Uterus (tissue), 4 donors: ENCODE measurements at places on chromosomes 2 and 18. TPM values are rescaled to one million over a fixed set of nuclear protein-coding genes. Genes with fewer than 3 reads are reported as not detected.

Gene KLHL30
- total RNA-seq, result 3.3 TPM

Gene NPPC
- not detected for total RNA-seq

Gene DHRS9
- total RNA-seq, result not detected

DNA sequence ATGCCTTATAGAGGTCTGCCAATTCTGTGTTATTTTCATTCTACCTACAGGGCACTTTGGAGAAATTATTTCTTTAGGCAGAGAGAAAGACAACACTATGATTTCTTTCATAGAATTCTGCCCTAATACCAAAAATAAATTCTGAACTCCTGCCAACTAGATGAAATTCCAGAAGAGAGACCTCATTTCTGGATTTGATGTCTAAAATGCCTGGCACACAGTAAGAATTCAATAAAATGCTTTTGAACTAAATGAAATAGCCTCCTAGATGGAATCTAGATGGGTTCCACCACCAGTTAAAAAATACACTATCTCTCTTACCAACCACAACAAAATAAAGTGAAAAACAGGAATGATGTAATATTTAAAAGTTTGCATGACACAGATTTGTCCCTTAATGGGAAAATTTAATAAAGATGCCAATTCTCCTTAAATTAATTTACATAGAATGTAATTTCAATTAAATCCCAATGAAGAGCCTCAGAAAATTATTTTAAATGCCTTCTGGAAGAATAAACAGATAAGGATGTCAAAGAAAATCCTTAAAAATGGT, 75.0 kb downstream of the OSBPL1A start:
- H3K27ac ChIP-seq, result no peak overlapping the region
- DNase-seq, result no peak
- H3K4me3 ChIP-seq, result no peak overlapping the region
- H3K36me3 ChIP-seq, result no peaks in the 10 kb centered on the region
- no peaks in the 10 kb centered on the region for H3K27me3 ChIP-seq
- H3K4me1 ChIP-seq, result peaks cover 4% of the 10 kb centered on the region

DNA sequence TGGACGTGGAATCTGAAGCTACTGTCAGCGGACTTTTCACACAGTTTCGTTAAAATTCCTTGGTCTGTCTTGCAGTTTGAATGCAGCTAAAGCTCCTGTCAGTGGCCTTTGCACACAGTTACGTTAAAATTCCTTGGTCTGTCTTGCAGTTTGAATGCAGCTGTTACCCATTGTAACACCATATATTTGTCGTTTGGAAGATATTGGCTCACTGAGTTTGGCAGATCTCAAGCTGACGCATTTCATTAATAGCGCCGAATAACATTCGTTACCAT, 1.0 kb downstream of the LIMS1 start:
- DNase-seq, result no peak
- H3K27me3 ChIP-seq, result no peaks in the 10 kb centered on the region
- no peaks in the 10 kb centered on the region for H3K36me3 ChIP-seq
- peak overlapping the region; percentile 81 for H3K4me3 ChIP-seq

DNA sequence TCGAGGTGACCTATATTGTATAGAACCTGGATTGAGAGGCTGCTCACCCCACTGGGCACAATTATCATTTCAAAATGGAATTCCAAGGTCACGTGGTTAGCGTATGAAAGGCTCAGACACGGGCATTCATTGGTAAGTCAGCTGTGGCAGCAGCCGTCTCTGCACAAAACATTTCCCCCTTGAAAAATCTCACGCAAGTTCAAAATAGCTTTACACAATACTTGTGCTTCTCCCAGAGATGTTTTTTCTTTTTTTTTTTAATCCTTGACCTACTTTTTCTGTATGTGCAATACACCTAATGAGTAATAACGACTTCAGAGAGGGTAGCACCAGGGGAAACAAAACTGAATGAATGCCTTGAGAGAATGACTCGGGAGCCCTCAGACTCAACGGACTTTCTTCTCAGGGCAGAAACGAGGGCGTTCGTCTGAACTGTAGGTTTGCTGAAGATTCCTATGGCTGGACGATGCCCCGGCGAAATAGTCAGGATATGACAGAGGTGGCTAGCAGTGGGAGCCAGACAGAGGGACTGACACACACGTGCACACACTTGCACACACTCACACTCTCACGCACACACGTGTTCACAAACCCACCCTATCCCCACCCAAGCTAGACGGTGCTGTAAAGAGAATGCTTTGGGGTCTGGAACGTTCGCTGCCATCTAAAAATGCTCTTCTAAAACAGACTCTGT, 77.8 kb downstream of the PDCL3 start:
- no peak overlapping the region for H3K4me3 ChIP-seq
- H3K27ac ChIP-seq, result no peak overlapping the region
- no peaks in the 10 kb centered on the region for H3K36me3 ChIP-seq
- H3K4me1 ChIP-seq, result no peaks in the 10 kb centered on the region
- no peaks in the 10 kb centered on the region for H3K27me3 ChIP-seq
- no peak for DNase-seq

GRCh38 chr2:96344011-96344410, 8.4 kb downstream of the NCAPH start:
- no peak overlapping the region for H3K27ac ChIP-seq
- no peaks in the 10 kb centered on the region for H3K27me3 ChIP-seq

GRCh38 chr2:134395779-134396178, 141.9 kb downstream of the MGAT5 start:
- H3K27ac ChIP-seq, result no peak overlapping the region
- no peaks in the 10 kb centered on the region for H3K36me3 ChIP-seq
- no peak for DNase-seq
- no peak overlapping the region for H3K4me3 ChIP-seq

DNA sequence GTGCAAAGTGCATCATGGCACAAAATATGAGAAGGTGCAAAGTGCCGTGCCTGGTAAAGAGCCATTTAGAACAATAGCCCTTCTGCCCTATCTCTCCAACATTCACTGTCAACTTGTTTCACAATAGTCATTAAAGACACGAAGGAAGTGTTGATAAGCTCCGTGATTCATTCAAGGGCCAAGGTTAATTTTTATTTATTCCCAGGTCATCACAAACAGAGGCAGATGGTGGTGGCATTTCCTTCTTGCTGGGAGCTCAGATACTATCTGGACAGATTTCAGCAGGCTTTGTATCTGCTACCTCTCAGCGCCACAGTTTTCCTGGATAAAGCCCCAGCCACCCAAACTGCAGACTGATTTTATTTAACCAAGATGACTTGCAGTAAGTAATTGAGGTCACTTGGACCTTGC, 309.3 kb downstream of the ZNF521 start:
- no peaks in the 10 kb centered on the region for H3K36me3 ChIP-seq
- H3K27me3 ChIP-seq, result no peaks in the 10 kb centered on the region
- H3K27ac ChIP-seq, result no peak overlapping the region
- no peaks in the 10 kb centered on the region for H3K4me1 ChIP-seq

DNA sequence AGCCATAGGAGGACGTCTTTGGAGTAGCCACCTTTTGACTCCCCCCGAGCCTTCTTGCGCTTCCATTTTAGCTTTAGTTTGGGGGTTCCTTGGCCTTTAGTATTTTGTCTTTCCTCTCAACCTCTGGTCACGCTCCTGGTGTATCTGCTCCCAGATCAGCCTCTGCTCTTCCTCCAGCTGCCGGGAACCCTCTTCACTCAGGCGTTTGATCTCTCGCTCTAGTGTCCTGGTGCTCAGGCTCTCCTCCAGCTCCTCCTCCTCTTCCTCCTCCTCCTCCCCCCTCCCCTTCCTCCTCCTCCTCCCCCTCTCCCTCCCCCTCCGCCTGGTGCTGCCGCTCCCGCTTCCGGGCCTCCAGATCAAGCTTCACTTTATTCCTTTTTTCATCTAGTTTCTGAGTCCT, 1082.3 kb upstream of the TMEFF2 start:
- H3K27me3 ChIP-seq, result no peaks in the 10 kb centered on the region
- H3K36me3 ChIP-seq, result no peaks in the 10 kb centered on the region
- DNase-seq, result no peak
- H3K4me1 ChIP-seq, result no peaks in the 10 kb centered on the region
- no peak overlapping the region for H3K4me3 ChIP-seq

DNA sequence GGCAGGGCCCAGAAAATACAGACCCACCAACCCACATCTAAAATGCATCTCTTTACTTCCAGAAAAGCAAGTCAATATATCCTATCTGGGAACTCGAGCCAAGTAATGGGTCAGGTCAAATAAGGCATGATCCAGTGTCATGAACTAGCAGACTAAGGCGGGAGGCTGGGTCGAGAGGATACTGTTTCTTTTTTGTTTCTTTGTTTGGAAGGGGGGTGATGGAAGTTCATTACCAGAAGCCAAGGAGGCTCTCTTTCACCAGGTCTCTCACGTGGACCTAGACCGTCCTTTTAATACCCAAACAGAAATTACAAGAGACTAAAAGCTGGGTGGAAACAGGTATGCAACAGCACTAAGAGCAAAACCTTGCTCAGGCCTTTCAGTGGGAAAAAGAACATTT, 108.3 kb downstream of the HDAC4 start:
- H3K4me3 ChIP-seq, result no peak overlapping the region
- no peak for DNase-seq
- no peaks in the 10 kb centered on the region for H3K4me1 ChIP-seq
- H3K27ac ChIP-seq, result peak overlapping the region; percentile 79
- H3K27me3 ChIP-seq, result no peaks in the 10 kb centered on the region
- H3K36me3 ChIP-seq, result no peaks in the 10 kb centered on the region

- no peaks in the 10 kb centered on the region for H3K4me1 ChIP-seq
- no peak overlapping the region for H3K27ac ChIP-seq
- DNase-seq, result no peak
Measured at GRCh38 chr2:19120941-19121750, 237.3 kb downstream of the OSR1 start.

DNA sequence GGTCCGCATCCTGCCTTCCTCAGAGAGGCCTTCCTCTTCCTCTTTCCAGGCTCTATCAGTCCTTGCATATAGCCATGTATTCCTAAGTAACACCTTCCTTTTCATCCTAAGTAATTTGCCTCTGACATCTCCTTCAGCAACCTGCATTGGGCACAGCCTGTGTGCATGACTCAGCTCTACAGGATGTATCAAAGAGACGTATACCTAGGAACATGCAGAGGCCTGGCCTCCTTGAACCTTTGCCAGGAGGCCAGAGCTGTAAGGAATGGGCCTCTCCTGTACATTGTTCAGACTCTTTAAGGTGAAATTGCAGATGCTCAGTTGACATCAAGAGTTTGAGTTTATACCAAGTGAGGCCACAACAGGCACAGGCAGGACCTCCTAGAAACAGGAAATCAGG, 76.0 kb upstream of the CELF4 start:
- no peak overlapping the region for H3K27ac ChIP-seq
- DNase-seq, result no peak

DNA sequence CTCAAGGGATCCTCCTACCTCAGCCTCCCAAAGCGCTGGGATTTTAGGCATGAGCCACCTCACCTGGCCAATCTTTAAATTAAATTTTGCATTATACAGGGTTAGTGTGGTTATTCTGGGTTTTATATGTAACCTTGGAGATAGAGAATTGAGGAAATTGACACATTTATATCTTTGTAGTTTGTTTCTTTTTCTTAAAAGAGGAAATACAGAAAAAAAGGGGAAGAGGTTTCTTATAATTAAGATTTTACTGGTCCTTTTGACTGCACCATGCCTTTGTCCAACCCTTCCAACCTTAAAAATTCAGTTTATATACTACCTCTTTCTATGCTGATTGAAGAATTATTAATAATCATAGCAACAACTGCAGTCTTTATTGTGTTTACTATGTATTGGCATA, 210.1 kb upstream of the STON1 start:
- no peak overlapping the region for H3K4me3 ChIP-seq
- DNase-seq, result no peak
- H3K27ac ChIP-seq, result no peak overlapping the region

GRCh38 chr2:151118269-151118668, 143.4 kb downstream of the RBM43 start:
- no peak overlapping the region for H3K27ac ChIP-seq
- no peaks in the 10 kb centered on the region for H3K36me3 ChIP-seq
- no peak overlapping the region for H3K4me3 ChIP-seq
- H3K4me1 ChIP-seq, result no peaks in the 10 kb centered on the region
- H3K27me3 ChIP-seq, result no peaks in the 10 kb centered on the region
